ENCODE measurements at places on chromosomes 7 and 10.

DNA sequence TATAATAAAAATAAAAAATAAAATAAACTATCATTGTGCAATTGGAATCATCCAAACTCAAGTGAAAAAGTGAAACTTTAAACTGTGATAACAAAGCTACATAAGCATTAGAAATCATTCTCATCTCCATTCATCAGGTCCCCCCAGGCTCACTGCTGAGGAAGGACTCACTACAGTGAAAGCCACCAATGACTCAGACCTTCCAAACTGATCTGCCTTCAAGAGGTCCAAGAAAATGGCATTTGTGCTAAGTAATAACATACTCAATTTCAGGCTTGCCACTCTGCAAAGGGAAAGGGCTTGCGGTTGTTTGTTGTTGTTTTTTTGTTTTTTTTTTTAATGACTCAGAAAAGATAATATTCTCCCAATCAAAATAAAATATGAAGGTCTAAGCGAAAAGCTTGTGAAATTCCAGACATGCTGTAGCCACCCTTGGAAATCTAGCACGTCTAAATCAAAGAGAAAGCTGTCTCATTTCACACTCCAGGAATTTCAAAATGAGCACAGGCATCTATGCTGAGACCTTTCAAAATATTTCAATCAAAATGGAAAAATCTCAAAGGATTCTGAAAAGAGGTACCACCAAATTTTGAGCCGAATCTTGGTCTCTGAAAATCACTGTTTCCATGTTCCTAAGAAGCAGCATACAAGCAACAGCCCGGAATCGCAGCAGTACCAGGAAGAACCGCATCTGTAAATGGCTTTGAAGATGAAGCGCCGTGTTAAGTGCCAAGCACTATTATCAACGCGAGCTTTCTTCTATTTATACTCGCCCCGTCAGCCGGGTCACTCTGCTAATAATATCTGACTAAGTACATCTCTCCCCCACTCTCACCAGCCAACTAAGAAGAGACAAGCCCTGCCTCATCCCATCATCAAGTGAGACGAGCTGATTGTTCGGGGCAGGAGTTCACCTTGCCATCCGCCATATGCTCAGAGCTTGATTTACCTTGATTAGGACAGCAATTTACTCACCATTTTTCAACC lies 13.5 kb downstream of the SFMBT2 start:
- DNase-seq, result no peak

DNA sequence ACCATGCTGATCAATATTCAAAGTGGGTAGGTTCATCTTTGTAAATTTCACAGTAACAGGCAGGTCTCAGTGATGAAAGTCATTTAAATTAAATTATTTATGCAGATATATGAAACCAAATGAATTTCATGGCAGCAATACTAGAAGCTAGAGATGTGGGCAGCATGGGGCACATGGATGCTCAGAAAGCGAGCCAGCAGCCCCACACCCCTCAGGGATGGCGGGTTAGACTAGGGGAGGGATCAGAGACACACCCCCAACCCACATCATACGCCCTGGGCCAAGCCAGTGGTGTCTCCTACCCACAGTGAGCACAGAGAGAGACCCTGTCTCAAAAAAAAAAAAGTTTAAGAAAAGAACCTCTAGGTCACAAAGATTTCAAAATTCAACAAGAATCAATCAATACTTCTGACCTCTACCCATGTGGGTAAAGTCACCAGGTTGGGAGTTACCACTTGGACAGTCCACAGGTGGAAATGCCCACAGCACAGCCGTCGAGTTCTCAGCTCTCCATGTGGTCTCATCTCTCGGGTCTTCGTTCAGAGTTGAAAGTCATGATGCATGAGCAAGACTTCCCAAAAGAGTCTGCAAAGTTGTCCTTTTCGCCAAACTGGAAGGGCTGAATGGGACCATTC lies 79.3 kb upstream of the PPP2R2D start:
- DNase-seq, result no peak

DNA sequence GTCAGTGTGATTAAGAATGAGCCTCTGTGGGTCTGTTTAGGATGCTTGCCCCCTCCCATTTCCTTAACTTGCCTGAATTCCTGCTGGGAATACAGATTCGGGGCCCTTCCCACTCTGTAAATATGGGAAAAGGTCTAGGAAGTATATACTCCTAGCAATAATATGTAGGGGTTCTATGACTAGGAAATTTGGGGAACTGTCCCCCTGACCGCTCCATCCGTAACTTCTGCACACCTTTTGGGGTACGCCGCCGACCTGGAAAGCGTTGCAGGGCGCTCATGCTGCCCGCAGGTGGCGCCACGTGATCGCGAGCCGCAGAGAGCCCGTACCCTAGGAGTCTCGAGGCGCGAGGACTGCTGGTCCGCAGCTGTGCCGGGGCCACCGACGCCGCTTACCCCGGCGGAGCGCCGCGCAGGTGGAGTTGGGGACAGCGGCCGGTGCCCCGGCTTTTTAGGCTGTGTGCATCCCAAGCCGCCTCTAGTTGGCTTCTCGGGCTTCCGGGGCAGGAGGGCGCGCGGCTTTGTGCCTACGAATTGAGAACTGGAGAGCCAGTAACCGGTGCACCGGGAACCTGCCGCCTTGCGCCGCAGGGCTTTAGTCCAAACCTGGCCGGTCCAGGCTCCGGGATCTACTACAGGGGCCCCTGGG lies 656 bp upstream of the CNNM2 start:
- DNase-seq, result peak; percentile 63

GRCh38 chr7:15862781-15863165 lies 176.3 kb upstream of the MEOX2 start:
- DNase-seq, result peak; percentile 37

DNA sequence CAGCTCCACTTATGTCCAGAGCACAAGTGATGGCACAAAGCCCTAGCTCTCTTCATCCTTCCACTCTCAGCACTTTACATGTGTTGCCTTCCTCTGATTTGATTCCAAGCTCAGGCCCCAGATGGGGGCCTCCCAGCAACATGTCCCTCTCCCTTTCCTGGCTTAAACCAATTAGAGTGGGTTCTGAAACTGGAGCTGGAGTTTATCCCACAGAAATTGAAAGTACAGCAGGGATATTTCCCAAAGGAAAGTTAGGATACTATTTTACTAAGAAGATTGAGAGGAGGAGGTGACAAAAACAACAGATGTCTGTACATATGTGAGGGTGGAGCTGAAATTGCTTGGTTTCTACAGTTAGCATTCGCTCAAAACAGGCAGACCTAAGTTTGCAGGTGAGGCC lies 724.6 kb downstream of the AUTS2 start:
- no peak for DNase-seq

GRCh38 chr7:49931627-49932026 lies 158.2 kb downstream of the VWC2 start:
- no peak for DNase-seq

Measured in endothelial cell of umbilical vein (primary cell).